ENCODE measurements at places on chromosomes 3 and 15.

- DNase-seq, result no peak
These were observed 80.1 kb upstream of the TSC22D2 start for GRCh38 chr3:150327678-150328653.

DNA sequence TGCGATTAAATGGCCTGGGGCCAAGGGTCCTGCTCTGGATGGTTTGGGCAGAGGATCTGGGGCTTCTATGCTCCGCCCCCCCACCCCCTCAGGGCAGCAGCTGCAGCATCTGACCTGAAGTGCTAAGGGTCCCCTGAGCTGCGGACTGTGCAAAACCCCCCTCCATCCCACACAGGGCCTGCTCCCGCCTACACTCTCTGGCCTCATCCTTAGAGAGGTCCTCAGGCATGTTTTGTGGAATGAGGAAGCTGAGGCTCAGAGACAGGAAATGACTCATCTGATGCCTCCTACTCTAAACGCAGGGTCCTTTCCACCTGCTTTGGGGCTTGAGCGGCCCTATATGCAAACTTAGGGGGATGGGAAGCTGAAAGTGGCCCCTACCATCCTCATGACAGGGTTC lies 59.5 kb upstream of the CTSH start:
- no peak for DNase-seq

DNA sequence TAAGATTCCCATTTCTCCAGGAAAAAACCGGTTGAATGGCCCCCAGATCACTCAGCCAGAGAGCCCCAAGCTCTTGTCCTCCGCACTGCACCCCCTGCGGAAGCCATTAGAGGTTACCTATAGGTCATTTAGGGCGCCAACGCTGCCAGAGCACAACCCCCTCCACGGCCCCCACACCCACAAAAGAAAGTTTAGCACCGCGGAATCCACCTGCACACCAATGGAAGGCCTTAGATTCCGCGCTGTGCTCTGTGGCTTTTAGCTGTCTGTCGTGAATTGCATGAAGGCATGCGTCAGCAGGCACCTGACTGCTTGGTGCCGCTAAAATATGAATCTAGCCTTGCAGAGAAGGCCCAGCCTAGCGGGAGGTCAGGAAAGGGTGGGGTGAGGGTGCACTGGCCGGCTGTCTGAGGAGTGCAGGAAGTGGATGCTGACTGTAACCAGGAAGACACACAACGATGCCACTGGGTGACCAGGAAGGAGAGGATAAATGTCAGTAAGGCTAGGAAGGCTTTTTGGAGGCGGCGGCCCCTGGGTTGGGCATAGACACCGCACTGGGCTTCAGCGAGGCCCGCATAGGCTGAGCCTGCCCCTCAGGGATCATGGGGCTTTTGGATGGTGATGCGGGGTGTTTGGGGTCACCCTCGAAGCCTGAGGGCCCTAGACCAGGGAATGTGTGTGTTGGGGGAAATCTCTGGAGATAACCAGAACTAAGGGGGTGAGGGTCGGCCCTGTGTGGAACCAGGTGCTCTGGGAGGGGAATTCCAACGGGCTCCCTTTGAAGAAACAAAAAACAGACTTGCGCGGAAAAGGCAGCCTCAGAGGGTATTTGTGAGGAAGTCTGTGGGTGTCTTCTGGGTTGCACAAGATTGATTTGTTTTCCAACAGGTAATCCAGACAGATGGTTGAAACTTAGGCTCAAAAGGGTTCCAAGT lies 976 bp upstream of the NUP210 start:
- DNase-seq, result peak; percentile 78

DNA sequence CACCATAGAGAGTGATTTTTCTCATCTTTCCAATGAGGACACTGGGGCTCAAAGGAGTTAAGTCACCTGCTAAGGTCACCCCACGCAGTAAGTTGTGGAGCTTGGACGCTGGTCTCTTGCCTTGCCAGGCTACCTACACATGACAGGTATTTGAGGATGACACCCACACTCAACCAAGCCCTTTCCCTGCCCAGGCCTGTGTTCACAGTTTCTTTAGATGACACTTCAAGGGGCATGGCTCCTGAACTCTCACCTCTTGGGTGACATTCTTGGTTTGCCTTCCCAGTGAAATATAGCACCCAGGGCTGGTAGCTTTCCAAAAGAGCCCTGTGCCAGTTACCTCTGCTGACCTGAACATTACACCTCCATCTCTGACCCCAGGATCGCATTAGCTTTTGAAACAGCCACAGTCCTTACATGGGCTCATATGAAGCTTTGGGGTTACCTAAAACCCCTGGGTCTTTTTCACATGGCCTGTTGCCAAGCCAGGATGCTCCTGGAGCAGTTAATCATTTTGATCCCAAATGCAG lies 148.0 kb downstream of the RPLP1 start:
- DNase-seq, result no peak

GRCh38 chr3:89571298-89571697 lies 463.9 kb downstream of the EPHA3 start:
- DNase-seq, result no peak

DNA sequence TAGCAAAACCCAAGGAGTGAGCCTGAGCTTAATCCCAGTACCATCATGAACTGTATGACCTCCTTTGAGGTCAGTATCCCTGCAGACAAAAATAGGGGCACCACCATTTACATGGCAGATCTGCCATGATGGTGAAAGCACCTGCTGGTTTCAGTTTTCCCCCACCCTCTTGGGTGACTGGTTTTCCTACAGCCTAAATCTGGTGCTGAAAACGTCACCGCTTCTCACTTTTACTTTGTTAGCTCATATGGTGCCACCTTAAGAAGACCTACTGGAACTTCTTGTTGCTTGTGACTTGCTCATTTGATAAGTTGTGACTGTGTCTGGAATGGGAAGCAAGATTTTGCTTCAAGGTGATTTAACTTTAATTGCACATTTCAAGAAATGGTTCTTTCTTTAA lies 5.1 kb downstream of the PPP1R2 start:
- no peak for DNase-seq

DNA sequence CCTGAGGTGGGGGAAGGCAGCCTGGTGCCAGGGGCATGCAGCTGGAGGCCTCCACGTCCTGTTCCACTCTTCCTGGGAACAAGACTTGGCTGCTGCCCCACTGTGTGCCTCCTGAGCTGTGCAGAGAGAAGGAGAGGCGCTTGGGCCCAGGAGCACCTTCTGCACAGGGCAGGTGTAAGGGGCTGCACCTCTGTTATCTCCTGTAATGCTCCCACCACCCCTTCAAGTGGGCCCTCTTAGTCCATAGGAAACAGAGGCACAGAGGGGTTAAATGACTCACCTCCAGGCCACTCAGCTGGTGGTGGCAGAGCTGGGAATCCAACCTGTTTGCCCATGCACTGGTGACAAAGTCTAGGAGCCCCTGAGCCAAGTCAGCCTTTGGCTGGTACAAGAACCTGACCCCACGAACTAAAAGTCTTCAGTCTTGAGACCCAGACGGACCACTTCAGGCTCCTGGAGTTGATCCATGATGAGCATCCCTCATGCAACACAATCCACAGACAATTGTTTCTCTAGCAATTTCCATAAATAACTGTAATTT lies 93.2 kb downstream of the IQSEC1 start:
- no peak for DNase-seq

DNA sequence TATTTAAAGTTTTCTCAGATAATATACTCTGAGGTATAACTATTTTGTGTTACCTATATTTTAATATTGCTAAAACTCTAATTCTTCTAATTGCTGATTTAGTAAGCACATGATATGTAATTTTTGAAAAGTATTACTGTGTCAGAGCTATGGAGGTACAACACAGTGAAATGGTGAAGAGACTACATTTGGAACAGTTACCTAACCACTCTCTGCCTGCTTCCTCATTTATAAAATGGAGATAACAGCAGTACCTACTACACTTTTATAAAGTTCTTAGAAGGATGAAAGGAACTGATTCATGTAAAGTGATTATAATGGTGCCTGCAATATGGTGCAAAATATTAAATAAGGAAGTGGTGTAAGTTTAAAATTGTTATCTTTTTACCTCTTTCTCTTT lies 16.3 kb upstream of the NEK10 start:
- DNase-seq, result no peak

GRCh38 chr3:119333773-119334509 lies 39.8 kb downstream of the ARHGAP31 start:
- DNase-seq, result no peak

DNA sequence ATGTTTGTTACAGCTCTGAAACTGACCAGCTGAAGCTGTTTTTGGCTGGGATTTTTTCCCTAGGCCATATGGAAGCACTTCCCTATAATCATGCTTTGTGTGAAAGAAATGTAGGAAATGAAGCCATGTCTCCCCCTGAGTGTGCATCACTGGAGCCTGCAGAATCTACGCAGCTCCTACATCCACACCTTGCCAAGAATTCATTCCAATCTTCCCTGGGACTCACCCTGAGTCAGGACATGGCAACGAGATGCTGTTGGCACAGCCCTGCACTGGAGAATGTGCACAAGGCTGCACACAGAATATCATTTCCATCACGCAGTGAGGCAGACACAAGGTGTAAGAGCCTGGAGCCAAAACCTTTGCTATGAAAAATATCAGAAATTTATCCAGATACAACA lies 189.5 kb downstream of the ADAMTSL3 start:
- no peak for DNase-seq

GRCh38 chr3:43892061-43892460 lies 201.3 kb downstream of the ABHD5 start:
- DNase-seq, result no peak

DNA sequence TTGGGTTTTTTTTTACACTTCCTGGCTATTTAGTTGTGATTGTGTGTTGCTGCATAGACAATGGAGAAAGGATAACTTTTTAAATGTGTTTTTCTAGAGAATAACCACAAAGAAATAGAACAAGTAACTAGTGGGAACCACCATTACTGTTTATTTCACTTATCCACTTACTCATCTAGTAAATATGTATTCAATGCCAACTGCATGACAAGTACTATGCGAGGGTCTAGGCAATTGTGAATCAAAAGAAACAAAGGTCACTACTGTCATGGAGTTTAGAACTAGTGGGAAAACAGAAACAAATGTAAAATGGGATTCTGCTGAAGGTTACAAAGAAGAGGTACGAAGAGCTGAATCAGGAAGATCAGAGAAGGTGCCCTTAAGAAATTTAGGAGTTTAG lies 600.9 kb upstream of the ROBO2 start:
- no peak for DNase-seq

DNA sequence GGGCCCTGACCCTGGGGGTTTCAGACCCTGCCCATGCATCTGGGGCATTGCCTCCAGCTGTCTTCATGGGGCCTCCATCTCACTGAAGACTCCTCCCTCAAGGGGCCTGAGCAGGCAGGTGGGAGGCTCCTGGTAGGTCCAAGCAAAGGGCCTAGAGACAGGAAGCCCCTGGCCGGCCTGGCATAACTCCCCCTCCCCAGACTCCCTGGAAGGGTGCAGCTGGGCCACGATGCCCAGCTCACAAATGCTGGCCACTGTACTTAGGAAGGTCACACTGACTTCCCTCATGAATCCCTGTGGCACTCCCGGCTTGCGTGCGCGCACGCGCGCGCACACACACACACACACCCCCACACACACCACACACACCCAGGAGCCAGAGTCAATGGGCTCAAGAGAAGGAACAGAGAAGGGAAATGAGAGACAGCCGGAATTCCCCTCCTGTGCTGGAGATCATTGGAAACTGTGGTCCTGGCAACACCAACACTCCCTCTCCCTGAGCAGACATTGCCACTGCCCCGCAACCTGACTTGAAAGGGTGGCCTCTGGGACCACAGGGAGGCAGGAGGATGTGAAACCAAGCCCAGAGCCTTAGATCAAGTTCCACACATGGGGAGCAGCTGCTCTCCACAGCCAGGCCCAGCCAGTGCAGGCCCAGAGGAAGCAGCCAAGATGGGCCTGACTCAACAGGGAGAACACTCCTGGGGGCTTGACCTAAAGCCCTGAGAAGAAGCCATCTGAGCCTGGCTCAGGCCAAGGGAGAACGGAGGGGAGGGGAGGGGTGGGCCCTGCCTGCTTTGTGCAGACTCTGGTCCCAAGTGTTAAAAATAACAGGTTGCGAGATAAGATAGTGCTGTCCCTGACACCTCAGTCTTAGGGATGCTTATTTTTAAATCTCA lies 69.7 kb downstream of the SCN5A start:
- DNase-seq, result no peak

- no peak for DNase-seq
These were observed 72.3 kb downstream of the THSD4 start for GRCh38 chr15:71187526-71187925.

DNA sequence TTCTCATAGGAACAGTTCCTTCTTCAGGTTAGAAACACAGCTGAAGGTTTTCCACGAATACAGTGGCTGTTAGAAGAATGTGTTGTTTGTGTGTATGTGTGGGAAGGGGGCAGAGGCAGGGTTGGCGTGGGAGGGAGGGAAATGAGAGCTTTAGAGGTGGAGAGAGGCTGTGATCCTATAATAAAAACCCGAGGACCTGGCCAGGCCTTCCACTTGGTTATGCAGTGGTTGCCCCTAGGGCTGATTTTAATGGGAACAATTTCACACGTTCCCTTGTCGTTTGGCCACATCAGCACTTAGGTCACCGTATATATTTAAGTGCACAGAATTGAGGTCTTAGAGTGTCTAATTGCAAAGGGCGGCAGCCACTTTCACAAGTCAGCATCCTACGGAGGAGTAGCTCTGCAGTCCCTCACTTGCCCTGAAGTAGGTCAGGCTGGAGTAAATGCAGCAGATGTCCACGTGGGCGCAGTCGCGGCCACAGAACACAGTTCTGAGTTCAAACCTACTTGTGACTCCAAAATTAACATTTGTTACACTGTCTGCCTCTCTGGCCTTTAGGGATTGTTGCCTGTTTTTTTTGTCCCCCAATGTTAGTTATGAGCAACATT lies 85.6 kb downstream of the PDCD6IP start:
- DNase-seq, result no peak

DNA sequence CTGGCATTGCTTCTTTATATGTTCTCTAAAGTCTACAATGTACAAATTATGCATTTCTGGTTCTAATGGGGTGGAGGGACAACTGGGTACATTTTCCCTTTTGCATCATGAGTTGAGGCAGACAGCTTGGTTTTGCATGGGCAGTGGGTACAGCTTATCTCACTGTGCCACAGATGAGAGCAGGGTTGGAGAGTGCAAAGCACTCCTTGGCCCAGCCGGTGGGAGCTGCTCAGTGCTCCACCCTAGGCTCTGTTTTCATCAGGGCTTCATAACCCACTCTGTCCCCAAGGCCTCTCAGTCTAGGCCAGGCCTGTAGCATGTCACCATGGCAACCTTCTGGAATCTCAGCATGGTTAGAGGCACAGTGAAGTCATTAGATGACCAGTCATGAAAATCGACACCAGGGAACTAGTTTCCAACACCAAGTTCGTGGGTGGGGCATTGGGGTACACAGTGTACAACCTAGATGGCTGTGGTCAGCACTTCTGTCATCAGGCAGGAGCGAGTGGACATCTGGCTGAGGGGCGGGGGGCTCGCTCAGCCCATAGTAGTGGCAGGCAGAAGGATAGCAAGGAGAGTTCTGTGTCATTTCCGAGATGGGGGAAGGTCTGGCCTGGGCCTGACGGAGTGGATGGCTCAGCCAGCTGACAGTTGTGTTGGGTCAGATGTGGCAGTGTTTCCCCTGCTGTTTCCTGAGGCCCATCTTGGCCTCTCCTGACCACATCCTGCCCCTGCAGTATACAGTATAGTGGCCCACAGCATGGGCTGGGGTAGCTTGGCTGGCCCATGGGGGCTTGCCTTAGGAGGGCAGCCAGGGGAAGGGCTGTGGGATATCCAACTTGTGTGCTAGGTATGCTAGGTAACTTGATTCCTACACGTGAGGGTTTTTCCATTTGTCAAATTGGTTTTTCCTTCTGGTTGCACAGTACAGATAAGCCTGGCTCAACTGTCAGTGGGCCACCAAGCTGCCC lies 75.7 kb upstream of the PRR23C start:
- no peak for DNase-seq

GRCh38 chr3:156175570-156175969 lies 55.2 kb downstream of the KCNAB1 start:
- no peak for DNase-seq

All from activated T-helper 2 cell treated with anti-CD3 and anti-CD28 coated beads, Interferon-gamma antibody, Interleukin-2, Interleukin-4, amounts not matched to agents 10 μg/mL and 5 μg/mL and 100 μg/mL, durations not matched to agents 14 hours and 24 hours and 36 hours (primary cell).